ENCODE measurements at places on chromosomes 4 and X. TPM values are rescaled to one million over a fixed set of nuclear protein-coding genes. Genes with fewer than 3 reads are reported as not detected.
A peak's percentile ranks its signal among the peaks of the same experiment; 100 is the strongest.

EXOC1L gene
- not detected for total RNA-seq

AREG gene
- total RNA-seq, result 0.34 TPM

NDST4 gene
- not detected for total RNA-seq

C1QTNF7 gene
- total RNA-seq, result not detected

PPBP gene
- total RNA-seq, result not detected

DNA sequence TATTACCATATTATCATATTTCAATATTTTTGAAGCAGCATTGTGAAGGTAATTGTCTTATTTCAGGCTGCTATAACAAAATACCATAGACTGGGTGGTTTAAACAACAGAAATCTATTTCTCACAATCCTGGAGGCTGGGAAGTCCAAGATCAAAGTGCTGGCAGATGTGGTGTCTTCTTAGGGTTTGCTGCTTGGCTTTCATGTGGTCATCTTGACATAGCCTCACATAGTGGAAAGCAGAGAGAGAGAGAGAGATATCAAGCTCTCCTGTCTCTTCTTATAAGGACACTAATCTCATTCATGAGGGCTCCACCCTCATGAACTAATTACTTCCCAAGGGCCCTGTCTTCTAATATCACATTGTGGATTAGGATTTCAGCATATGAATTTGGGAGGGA, 119.7 kb upstream of the NUDT6 start:
- no peak for DNase-seq

- DNase-seq, result no peak
Measured at GRCh38 chr4:54487491-54487890, 170.3 kb upstream of the KIT start.

DNA sequence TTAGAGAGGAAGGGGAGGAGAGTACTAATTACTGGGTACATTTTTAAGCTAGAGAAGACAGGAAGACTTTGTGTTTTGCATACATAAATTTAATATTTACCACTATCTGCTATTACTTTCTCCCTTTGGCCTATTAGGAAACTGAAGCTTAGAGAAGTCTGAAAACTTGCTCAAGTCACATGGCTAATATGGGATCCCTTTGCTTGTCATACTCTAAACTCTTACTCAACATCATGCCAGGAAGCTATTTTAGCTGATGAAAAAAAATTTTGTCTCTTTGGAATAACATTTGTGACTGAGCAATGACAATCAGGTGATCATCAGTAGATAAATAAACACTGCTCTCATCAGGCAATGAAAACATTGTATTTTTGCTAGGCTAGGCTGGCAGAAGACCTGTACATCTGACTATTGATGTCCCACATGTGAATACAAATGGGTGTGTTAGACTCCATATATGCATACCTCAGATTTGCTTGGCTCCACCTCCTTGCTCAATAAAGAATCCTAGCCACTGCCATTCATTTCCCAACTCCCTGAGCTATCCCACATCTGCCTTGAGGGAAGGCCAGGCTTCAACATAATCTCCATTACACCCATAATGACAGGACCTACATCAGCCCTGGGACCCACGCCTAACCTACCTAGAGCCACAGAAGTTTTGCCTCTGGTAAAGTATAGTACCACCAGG, 17.0 kb upstream of the DCLK2 start:
- no peak for DNase-seq

DNA sequence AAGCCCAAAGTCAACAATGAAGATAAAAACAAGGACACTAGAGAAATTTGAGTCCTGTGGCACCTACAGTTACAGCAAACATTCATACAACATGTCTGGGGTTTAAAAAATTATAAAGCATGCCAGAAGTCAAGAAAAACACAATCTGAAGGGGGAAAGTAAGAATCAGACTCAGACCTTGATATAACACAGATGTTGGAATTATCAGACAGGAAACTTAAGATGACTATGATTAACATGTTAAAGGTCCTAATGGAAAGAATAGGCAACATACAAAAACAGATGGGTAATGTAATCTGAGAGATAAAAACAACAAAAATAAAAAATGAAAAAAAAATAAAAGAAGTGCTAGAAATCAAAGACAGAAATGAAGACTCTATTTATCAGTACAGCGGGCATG, 446.5 kb downstream of the SPRY1 start:
- DNase-seq, result no peak

DNA sequence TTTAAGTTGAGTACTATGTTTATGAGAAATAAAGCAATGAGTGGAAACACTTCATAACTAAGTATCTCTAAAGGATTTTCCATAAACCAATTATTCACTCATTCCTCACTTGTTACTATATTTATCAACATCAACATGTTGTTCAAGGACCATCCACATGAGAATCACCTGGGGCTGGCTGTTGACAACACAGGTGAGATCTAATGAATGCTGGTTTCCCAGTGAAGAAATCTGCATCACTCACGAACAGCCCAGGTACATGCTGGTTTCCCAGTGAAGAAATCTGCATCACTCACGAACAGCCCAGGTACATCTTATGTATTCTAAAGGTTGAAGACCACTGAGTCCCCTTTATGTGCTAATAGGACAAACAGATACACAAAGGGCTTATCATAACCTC, 32.5 kb downstream of the TSPAN5 start:
- DNase-seq, result no peak

GRCh38 chr4:795726-796119, 30.2 kb downstream of the CPLX1 start:
- no peak for DNase-seq

GRCh38 chr4:185709802-185710486, 102.0 kb downstream of the SORBS2 start:
- DNase-seq, result peak; percentile 48

GRCh38 chr4:182235021-182235795, 8.0 kb upstream of the TENM3 start:
- DNase-seq, result no peak

Data from dermis blood vessel endothelial cell (primary cell).